M059J (cell line): ENCODE measurements at places on chromosomes 11 and 22. TPM values are rescaled to one million over a fixed set of nuclear protein-coding genes. Genes with fewer than 3 reads are reported as not detected.

The PATE2 gene
- total RNA-seq, result not detected in 2 replicates

- DNase-seq, result no peak
These were observed 35.0 kb downstream of the MAFF start for GRCh38 chr22:38236786-38237185.

The POU2AF2 gene
- not detected in 2 replicates for total RNA-seq

DNA sequence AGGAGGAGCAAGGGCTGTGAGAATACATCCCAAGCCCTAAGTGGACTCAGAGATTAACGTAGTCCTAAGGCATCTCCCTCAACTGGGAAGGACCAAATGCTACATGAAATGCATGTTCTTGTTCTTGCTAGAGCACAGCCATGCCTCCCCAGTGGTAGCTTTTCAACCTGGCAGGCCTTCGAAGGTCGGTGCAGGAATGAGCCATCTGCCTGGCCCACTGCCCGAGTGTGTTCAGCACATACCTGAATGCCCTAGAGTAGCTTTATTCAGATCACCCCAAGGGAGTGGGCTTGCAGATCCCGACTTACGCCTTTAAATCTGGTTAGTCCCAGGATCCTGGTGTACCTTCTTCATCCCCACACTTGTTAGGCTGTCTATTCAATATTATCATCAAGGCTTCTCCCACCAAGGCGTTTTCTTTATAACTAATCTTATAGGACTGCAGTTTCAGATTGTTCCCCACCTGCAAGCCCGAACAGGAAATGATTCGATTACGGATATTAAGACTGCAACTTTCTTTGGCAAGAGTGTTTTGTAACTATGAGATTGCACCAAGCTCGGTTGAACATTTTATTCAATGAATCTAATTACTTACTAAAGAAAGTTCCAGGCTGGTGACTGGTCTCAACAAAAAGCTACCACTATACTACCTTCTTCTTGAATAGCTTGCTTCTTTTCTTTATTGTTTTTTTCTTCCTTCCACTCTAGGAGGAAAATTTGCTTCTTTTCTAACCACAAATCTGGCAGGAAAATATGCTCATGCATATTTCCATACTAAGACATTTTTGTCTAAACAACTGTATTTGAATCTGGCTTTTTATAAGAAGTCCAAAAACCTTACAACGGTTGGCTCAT is 115.6 kb downstream of the SGSM3 start:
- DNase-seq, result no peak

GRCh38 chr11:8597182-8597581 is 3.2 kb upstream of the STK33 start:
- peak; percentile 60 for DNase-seq

The MAPK8IP2 gene
- 0.10 and 0.74 TPM in 2 replicates for total RNA-seq

GRCh38 chr11:11884774-11885481 is 43.2 kb downstream of the USP47 start:
- no peak for DNase-seq

The OR56A3 gene
- not detected in 2 replicates for total RNA-seq

The WT1 gene
- 4.6 and 5.9 TPM in 2 replicates for total RNA-seq

The CHST1 gene
- 0.02 and 0.17 TPM in 2 replicates for total RNA-seq

- DNase-seq, result no peak
These were observed 8.8 kb downstream of the ASCL2 start for GRCh38 chr11:2261436-2262230.

The PKDREJ gene
- not detected in 2 replicates for total RNA-seq
